ENCODE measurements at places on chromosomes 11 and 22.
A peak's percentile ranks its signal among the peaks of the same experiment; 100 is the strongest.

DNA sequence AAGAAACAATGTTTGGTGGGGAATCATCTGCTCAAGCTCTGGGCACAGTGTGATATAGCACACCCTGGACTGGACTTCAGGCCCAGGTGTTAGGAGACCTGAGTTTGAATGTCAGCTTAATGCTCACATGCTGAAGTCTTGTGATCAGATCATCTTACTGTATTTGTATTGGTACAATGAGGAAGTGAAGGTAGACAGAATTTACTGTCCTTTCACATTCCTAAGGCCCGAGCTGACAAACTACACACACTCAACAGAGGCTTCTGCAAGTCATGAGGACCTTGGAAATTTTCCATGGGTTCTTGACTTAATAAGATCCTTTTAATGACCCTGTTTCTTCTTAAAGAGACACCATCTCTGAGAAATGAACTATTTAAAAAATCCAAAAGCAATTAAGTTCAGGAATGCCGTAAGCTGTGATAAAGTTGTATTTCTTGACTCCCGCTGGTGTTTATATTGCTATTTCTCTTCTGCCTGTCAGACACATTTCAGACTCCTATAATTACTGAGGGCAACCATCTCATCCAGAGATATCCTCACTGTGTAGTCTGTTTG lies 802.0 kb downstream of the DLG2 start:
- no peak for DNase-seq

GRCh38 chr22:42895087-42895486 lies 38.0 kb upstream of the ARFGAP3 start:
- no peak for DNase-seq

DNA sequence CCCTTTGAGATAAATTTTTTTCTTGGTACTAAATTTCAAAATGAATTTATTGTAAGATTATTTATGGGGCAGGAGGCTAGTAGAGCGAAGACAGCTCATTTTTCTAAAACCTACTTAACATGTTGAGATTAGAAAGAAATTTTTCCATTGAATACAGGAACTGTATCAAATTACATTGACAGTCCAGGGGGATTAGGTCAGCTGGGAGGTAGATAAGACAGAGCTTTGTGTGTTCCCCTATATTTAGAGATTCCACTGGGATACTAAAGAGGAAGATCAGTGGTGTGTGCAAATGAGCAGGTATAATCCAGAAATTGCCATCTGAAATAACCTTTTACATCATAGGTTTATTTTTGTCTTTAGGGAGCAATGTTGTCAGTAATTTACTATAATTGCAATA lies 32.1 kb downstream of the ENDOD1 start:
- no peak for DNase-seq

DNA sequence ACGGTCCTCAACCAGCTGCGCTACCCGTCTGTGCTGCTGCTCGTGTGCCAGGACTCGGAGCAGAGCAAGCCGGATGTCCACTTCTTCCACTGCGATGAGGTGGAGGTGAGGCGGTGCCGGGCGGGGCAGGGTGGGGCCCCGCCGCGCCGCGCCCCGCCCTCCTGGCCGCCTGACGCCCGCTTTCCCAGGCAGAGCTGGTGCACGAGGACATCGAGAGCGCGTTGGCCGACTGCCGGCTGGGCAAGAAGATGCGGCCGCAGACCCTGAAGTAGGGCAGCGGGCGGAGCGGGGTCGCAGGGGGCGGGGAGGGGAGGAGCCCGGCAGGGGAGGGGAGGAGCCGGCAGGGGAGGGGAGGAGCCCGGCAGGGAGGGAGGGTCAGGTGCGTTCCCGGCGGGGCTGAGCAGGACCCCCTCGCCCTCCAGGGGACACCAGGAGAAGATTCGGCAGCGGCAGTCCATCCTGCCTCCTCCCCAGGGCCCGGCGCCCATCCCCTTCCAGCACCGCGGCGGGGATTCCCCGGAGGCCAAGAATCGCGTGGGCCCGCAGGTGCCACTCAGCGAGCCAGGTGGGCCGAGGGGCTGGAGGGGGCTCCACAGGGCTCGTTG lies 14.7 kb downstream of the EPS8L2 start:
- no peak for DNase-seq

- no peak for DNase-seq
These were observed 63.1 kb downstream of the PIWIL4 start for GRCh38 chr11:94630221-94630620.

DNA sequence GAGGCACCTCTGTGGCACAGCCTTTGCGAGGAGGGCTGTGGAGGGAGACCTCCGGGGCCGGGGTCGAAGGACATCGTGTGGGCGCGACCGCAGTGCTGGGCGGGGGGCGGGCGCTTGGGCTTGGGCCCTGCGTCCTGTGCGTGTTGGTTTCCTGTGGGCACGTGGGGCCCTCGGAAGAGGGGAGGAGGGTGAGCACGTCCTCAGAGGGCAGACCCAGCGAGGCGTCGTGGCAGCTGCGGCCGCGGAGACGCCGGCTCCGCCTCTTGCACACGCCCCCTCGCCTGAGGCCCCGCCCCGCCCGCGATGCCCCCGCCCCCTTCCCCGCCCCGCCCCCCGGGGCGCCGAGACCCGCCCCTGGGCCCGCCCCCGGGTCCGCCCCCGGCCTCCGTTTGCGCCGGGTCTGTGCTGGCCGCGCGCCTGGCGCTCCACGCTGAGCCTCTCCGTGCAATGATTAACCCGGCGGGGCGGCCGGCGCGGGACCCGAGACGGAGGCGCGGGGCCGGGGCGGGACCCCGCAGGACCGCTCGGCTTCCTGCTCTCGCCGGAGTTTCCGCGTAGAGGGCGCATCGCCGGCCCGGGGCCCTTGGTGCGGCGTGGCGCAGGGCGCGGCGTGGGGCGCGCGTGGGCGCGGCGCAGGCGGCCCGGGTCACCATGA lies at the start of gene PRR5:
PRR5 (plus strand) TSS at position 381 of the 655 bp plus-strand sequence; CDS start at position 652, 271 bp downstream.
- DNase-seq = no peak

- DNase-seq = no peak
These were observed 77.6 kb downstream of the LRRC32 start for GRCh38 chr11:76592961-76593360.

DNA sequence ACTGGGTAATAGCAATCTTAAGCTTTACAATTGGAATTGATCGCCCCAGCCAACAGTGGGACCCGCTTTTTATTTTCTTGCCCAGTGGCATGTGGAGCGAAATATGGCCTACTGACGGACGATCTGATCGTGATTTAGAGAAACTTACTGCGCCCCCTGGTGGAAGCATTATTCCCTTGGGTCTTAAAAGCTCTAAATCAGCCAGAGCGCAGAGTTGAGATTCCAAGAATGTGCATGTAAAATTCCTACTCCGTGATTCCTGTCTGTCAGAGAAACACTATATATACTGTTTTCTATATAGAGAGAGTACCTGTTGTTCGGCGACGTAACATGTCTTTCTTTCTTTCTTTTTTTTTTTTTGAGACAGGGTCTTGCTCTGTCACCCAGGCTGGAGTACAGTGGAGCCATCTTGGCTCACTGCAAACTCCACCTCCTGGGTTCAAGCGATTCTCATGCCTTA lies 3.7 kb upstream of the DPF2 start:
- DNase-seq = peak; percentile 73

DNA sequence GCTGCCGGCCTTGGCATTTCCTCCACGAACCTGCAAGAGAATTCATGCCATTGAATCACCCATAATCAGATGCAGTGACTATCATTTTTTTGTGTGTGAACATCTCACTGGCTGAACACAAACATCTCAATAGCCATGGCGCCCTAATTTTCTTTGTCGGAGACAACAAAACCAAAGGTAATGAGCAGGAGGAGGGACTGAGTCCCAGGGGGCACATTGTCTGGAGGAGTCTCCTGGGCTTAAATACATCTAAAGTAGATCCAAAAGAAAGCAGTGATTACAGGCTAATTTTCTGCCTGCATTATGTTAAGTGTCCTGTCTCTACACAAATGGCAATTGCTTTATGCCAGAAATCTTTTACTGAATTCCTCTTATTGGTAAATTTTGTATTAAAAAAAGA lies 113.5 kb downstream of the NTM start:
- no peak for DNase-seq

GRCh38 chr11:93033093-93033492 lies 63.6 kb downstream of the MTNR1B start:
- DNase-seq = no peak
